Osteocyte (in vitro differentiated cells): ENCODE measurements at places on chromosomes 2 and 18. TPM values are rescaled to one million over a fixed set of nuclear protein-coding genes. Genes with fewer than 3 reads are reported as not detected.

DNA sequence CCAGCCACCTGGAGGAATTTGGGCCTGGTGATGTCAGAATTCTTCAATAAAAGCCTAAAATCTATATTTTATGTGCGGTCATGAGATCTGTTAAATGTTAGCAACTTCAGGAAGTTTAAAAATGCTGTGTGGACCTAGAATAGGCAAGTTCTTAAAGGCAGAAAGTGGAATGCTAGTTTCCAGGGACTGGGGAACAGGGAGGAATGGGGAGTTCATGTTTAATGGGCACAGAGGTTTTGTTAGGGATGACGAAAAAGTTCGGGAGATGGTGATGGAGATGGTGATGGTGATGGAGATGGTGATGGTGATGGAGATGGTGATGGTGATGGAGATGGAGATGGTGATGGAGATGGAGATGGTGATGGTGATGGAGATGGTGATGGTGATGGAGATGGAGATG is 9.2 kb downstream of the TYMS start:
- DNase-seq, result no peak

DNA sequence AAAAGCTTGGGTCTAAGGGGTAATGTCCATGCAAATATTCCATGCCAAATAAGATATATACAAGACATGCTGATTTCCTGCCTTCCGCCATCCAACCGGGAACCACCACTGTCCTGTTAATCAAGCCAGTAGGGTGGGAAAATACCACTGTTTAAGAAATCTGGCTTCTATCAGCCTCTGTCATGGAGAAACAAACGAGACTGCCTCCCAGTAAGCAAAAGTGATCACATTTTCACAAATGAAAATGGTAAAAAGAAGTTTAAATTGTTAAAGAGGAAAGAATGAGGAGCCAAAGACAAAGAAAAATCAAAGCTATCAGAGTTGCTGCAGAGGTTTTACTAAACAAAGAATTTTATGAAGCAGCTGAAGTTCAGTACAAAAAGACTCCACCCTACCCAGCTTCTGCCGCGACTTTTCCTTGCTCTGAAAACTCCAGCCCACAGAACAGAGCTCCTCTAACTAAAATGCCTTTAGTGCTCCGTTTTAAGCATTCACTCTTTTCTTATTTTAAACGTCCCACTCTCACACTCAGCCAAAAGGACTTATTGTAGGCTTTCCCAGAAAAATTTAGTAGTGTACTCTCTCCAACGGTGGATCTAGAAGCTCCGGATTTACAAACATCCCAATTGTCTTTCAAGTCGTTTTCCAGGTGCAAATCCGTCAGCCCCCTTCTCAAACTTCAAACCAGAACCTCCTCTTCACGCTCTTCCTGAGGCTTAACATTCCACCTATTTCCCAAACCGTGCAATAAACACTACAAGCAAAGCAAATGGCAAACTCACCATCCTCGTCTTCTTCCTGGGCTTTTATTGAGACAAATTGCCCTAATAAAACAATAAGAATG is 613 bp downstream of the COL5A2 start:
- DNase-seq, result no peak

Gene C2orf80
- total RNA-seq, result not detected in 2 replicates

Gene SPC25
- 4.4 and 5.6 TPM in 2 replicates for total RNA-seq

Gene DCC
- total RNA-seq, result 0.24 and 0.39 TPM in 2 replicates

Gene BIRC6
- 96.2 and 98.8 TPM in 2 replicates for total RNA-seq

Gene PNO1
- 10.3 and 11.3 TPM in 2 replicates for total RNA-seq
